ENCODE measurements at places on chromosomes 11 and 22.

DNA sequence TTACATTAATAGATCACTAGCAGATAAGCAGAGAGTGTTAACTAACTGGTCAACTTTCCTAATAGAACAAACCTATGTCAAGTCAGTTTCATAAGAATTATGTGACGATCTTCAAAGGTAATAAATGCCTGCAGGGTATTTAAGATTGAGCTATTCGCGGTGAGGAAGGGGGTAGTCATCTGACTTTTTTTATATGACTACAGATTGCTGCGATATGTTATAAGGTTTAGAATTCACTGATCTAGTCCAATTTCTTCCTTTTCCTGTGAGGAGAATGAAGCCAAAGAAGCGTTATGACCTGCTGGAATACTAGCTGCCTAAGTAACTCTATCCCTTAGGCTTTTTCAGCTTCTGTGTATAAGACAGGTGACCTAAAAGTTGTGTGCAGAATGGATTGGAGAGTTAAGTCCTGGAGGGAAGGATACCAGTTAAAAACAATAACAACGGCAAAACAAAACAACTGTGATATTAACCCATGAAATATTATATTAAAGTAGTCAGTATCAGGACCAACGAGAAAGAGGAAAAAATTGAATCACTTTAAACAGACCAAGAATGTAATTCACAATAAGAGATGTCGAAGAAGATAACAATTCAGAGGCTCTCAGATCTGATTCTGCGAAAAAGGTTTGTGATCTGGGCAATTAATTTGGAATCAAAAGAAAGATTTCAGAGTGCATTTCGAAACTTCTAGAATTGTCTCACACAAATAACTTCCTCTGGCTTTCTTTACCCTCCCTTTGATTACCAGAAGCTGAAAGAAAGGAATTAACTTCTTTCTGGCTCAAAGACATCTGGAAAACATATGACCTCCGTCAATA is 630 bp downstream of the CASP4 start:
- peak; percentile 7 for DNase-seq

DNA sequence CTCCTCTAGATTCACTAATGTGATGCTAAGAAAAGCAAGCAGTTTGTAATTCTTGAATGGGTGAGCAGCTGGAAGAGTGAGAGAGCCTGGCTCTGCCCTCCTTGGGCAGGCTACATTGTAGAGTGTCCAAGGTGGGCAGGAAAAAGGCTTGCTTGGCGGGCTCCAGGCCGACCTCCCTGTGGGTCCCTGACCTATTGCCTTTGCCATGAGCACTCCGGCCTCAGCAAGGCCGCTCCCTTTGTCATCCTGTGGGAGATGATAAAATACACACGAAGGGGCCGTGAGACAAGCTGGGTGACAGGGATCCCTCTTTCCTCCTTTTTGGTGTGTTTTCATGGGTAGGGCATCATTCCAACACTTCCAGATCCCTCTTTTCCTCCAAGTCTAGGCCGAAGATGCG is 41.8 kb downstream of the TIMP3 start:
- DNase-seq = no peak

GRCh38 chr11:11279956-11280689 is 72.9 kb downstream of the CSNK2A3 start:
- no peak for DNase-seq

- no peak for DNase-seq
Observed at GRCh38 chr11:111427471-111427912, 48.4 kb upstream of the POU2AF1 start.

GRCh38 chr11:46491661-46492330 is 100.2 kb upstream of the CHRM4 start:
- no peak for DNase-seq

DNA sequence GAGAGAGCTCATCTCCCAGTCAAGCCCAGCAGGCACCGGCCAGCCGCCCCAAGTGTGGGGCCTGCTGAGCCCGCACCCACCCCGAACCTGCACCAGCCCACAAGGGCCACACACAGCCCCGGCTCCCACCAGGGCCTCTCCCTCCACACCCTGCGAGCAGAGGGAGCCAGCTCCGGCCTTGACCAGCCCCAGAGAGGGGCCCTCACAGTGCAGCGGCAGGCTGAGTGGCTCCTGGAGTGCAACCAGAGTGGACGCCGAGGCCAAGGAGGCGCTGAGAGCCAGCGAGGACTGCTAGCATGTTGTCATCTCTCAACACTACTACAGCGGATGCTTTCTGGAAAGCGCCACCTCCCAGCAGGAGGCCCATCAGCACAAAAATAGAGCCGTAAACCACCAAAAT is 10.9 kb downstream of the DEFB108B start:
- no peak for DNase-seq

DNA sequence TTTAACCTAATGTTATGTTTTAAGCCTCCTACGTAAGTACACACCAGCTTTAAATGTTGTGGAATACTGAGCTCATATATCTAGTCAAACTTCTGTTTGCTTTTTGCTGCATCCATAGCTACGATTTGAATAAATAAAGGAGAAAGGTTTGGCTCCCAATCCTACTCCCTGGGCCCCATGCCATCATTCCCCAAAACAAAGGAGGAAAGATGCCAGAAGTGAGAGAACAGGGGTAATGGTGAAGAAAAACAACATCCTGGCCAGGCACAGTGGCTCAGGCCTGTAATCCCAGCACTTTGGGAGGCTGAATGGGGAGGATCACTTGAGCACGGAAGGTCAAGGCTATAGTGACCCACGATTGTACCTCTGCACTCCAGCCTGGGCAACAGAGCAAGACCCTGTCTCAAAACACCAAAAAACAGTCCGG is 26.5 kb downstream of the SCGB1A1 start:
- no peak for DNase-seq

GRCh38 chr11:126331286-126331685 is 24.2 kb upstream of the ST3GAL4 start:
- no peak for DNase-seq

DNA sequence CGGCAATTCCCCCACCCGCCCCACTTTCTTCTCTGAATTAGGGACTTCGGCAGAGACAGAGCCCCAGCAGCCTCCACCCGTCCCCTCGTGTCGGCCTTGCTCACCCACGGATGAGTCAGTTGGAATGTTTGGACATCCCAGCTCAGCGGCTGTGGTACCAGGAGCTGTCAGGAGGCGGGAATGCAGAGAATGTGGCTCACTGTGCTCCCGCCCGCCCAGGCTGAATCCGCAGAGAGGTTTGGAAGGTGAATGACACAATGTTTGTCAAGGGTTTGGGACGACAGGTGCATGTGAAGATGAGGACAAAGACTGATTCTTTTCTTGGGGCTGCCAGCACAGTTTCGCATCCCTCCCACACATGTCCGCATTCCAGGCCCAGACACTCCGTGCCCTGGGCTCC is 39.6 kb downstream of the LIF start:
- no peak for DNase-seq

DNA sequence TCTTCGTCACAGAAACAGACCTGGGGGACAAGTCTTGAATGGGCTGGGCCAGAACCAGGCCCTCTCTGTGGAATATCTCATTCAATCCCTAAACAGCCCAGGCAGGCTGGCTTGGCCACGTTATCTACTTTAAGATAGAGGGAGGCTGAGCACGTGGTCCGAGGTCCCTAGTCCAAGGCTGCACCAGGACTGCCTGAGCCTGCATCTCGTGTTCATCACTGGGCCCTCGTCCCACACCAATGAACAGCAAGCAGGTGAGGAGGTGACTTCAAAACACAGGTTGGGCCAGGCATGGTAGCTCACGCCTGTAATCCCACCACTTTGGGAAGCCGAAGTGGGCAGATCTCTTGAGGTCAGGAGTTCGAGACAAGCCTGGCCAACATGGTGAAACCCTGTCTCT is 20.3 kb upstream of the FGF3 start:
- DNase-seq = no peak

GRCh38 chr22:49689255-49689770 is 138.4 kb downstream of the BRD1 start:
- DNase-seq = no peak

DNA sequence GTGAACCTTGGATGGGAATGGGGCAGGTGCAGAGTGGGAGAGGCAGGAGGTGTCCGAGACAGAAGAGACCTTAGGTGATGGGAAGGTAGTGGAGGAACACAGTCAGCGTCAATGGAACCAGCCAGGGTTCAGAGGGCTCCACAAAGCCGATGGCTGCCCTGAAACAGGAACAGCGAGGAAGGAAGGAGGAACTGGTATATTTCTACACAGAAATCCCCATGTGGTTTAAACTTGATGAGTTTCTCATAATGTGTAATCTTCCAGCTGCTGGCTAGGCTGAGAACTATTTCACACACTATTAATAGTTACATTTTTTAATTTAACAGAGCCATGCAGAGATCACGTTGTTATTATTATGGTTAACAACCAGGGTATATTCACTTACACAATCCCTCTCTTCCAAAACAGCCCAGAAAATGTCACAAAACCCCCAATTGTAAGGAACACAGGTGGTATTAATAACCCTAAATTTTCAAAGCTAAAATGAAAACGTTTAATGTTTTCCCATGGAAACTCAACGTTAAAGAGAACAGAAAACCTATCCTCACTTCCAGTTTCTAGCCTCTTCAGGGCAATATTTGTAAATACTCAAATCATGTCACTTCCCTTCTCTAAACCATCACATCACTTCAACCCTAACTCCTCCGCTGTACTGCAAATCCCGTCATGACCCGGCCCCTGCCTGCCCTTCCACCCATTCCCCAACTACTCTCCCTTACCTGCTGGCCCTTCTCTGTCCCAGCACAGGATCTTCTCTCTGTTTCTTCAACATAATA is 74.5 kb upstream of the ARFGAP3 start:
- DNase-seq = peak; percentile 76

DNA sequence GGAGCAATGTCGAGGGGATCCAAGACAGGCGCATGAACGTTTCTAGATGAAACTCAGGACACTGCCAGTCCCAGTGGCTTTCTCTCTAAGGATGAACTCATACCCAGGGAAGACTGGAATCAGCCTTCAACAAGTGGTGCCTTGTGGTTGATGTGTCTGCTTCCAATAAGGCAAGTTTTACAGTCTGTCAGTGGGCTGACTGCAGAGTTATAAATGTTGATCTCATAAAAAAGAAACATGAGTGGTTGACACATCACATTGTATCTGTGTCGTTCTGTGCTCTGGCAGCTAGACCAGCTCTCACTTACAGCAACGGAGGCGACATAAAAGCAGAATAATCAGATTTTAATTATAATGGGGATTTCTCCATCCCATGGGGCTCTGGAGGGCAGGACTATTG is 96.7 kb downstream of the SNX19 start:
- no peak for DNase-seq

DNA sequence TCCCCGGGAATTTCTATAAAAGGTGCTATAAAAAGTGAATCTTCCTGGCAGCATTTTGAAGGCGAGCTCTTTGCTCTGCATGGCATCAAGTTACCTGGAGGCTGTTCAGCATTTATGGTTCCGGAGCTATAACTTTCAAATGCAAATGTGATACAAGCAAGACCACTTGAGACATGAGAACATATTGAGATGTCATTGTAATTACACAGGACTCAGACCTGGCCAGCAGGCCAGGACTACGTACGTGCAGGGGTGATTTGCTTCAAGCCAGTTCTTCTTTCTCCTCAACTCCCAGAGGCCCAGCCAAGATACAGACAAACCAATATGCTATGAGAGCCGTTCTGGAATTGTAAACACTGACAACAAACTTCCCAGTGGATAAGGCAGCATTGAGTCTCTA is 227.4 kb upstream of the FAT3 start:
- DNase-seq = no peak

- DNase-seq = no peak
Observed at GRCh38 chr11:131549770-131550169, 179.4 kb downstream of the NTM start.

All from NB4 (cell line).